ENCODE measurements at places on chromosomes 7 and 10.

GRCh38 chr7:132383962-132384361, 192.3 kb downstream of the PLXNA4 start:
- DNase-seq = no peak

DNA sequence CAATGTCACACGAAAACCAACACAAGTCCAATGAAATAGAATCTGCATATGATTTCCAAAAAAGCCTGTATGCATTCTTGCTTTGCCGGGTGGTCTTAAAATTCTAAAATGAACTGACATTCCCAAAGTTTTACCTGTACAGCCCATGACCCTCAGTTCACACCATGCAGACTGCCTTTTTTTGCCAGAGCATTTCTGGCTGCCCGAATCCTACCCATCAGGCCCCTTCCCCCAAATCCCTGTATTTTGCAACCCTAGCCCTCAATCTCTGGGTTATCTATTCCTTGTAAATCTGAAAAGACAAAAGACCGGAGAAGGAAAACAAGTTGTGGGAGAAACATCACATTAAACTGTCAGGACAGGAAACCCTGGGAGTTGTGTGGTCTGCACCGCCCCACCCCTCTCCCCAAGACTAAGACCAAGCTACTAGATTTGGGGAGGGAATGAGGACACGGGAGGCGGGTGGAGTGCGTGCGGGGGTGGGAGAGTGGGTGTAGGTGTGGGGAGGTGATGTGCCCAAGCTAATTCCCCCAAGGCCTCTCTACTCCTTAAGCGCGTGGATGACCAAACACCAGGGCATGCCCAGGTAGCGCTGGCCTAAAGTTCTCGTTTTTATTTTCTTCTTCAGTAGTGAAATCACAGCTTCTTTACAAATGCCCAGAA, 1.4 kb downstream of the JCAD start:
- no peak for DNase-seq

GRCh38 chr7:15977663-15978062, 291.2 kb upstream of the MEOX2 start:
- DNase-seq = no peak

- no peak for DNase-seq
Observed at GRCh38 chr7:101580596-101580995, 48.5 kb downstream of the MYL10 start.

DNA sequence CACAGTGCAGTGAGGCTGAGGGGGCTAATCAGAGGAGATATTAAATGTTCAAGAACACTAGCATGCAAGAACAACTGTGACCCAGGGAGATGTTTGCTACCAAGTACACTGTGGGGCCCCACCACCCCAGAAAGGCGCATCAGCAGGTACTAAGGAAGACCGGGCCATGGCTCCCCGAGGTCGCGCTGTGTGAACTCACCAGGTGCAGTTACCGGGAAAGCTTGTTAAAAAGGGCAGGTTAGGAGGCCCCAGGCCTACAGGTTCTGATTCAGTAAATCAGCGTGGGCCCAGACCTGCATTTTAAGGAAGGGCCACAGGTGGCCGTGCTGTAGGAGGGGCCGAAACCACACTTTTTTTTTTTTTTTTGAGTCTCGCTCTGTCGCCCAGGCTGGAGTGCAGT, 54.6 kb downstream of the TMEM209 start:
- DNase-seq = no peak

DNA sequence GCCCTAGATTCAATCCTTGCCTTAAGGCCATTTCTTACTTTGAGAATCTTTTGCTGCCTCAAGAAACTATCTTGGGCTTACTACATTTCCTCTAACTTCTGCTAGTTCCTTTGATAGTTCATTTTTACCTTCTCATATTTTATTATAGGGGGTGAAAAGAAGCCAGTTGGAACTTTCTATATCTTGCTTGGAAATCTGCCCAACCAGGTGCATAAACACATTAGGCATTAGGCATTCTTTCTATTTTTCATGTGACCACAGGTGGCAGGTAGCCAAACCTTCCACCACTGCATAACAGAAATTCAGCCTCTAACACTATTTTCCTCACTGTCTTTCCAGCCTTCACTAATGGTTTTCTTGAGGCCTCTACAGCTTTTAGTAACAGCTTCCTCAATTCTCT, 300.0 kb upstream of the SP8 start:
- DNase-seq = no peak
